ENCODE measurements at places on chromosomes 2 and 18. TPM values are rescaled to one million over a fixed set of nuclear protein-coding genes. Genes with fewer than 3 reads are reported as not detected.

GRCh38 chr2:103174711-103175110, 412.9 kb downstream of the TMEM182 start:
- DNase-seq, result no peak

DNA sequence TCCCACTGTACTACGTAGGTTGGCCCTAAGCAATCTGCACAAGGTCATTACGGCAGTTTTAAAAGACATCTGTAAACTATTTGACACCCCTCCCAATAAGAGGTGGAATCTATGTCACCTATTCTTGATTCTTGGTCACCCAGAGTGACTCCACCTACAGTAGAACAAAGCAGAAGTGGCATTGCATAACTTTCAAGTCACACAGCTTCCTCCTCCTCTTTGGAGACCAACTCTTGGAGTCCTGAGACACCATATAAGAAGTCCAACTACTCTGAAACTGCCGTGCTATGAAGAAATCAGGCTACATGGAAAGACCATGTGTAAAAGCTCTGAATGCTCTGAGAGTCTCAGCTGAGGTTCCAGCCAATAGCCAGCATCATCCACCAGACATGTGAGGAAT, 253.5 kb upstream of the CDH20 start:
- DNase-seq, result no peak

DNA sequence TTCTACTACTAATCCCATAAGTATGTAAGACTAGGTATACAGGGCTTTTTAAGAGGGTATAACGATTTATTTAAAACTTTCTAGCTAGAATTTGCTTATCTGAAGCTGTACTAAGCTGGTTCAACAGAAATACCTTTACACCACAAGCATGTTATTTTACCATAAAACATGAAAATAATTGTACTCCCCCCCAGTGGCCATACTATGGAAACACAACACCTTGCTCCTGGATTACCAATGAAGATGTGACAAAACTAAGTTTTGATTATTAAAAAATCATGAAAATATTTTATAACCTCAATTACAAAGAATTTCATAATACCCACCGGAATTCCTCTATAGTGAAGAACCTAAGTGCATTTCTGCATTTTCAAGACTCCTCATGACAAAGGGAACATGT, 27.3 kb downstream of the LPIN2 start:
- no peak for DNase-seq

GRCh38 chr18:12679183-12679786, 21.4 kb upstream of the SPIRE1 start:
- DNase-seq, result peak; percentile 66

Gene SLC14A1
- total RNA-seq, result 15.7 TPM

Gene FBXO36
- 1.2 TPM for total RNA-seq

Gene RAX
- not detected for total RNA-seq

- DNase-seq, result no peak
Observed at GRCh38 chr18:76162886-76163285, 332.2 kb downstream of the ZNF516 start.

All from right cardiac atrium (tissue), 5 donors.